Activated naive CD8-positive, alpha-beta T cell treated with anti-CD3 and anti-CD28 coated beads, Interleukin-2, amount 10 ng/mL, durations not matched to agents 7 days and 5 days (primary cell): ENCODE measurements at places on chromosomes 5 and 9.

- DNase-seq, result no peak
These were observed 125.2 kb upstream of the CDH18 start for GRCh38 chr5:20113031-20113715.

DNA sequence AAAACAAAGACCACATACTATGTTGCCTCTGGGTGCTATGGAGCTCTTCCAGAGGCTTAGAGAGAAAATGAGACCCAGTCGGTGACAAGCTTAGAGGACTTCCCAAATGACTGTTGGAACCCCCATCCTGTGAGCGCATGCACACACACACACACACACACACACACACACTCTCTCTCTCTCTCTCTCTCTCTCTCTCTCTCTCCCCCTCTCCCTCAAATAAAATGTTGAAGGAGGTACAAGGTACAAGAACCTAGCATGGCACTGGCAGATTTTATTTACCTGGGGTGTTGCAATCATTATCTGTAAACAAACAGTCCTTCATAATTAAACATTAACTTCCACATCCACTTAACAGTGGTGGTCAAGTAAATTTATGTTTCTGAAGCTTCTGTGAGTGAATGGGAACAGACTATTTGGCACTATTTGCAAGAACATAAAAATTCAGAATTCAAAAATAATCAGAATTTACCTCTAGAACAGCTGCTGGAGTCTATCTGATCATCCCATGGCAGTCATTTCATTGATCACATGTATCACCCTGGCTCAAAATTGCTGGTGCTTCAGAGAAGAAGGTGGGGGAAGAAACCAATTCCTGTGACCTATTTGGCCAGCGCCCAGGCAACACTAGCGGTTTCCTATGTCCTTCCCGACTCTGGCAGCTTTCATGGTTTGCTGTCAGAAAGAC is 24.9 kb downstream of the TRPM3 start:
- DNase-seq, result no peak

GRCh38 chr9:6214434-6214833 is 1.2 kb upstream of the IL33 start:
- no peak for DNase-seq

- no peak for DNase-seq
These were observed 108.2 kb upstream of the SPATA31D4 start for GRCh38 chr9:81819859-81820546.

GRCh38 chr9:108271646-108272348 is 584.0 kb downstream of the ACTL7B start:
- no peak for DNase-seq

DNA sequence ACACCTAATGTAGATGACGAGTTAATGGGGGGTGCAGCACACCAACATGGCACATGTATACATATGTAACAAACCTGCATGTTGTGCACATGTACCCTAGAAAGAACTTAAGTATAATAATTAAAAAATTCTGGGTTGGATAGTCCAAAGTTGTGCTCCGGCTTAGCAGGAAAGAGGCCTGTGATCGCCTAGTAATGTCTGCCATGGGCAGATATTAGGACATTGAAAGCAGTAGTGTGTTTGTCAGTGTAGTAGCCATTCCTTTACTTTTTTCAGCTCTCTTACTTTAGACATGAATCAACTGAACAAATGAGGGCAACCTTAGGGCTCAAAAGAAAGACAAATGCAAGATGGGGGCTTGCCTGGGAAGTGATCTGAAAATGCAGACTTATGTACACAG is 58.9 kb downstream of the PPARGC1B start:
- no peak for DNase-seq

DNA sequence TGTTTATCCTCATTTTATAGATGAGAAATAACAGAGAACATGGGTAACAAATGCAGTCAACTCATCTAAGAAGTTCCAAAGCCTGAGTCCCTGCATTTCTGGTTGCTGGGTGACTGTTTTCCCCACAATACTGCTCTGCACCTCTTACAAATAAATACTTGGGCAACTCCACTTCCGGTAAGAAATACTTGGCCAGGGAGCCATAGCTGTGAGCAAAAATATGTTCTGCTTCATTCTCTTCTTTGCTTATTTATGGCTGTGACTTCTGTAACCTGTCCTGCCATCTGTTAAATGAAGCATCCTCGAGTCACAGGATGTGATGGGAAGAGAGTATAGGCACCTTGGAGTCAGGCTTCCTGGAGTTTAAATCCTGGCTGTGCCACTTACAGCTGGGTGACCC is 49.9 kb downstream of the GDNF start:
- no peak for DNase-seq

GRCh38 chr9:128080206-128080605 is 12.2 kb downstream of the SLC25A25 start:
- no peak for DNase-seq

- DNase-seq, result no peak
These were observed 169.8 kb upstream of the STK32A start for GRCh38 chr5:147065071-147065470.

- no peak for DNase-seq
These were observed 29.3 kb upstream of the PDE8B start for GRCh38 chr5:77181173-77181572.

GRCh38 chr5:59607138-59607765 is 286.3 kb downstream of the PDE4D start:
- DNase-seq, result no peak

- no peak for DNase-seq
These were observed 24.2 kb downstream of the NEK6 start for GRCh38 chr9:124281931-124282371.

GRCh38 chr5:31993165-31993961 is 180.8 kb downstream of the GOLPH3 start:
- no peak for DNase-seq

- no peak for DNase-seq
These were observed 1587.6 kb upstream of the C9orf72 start for GRCh38 chr9:29160763-29161353.

DNA sequence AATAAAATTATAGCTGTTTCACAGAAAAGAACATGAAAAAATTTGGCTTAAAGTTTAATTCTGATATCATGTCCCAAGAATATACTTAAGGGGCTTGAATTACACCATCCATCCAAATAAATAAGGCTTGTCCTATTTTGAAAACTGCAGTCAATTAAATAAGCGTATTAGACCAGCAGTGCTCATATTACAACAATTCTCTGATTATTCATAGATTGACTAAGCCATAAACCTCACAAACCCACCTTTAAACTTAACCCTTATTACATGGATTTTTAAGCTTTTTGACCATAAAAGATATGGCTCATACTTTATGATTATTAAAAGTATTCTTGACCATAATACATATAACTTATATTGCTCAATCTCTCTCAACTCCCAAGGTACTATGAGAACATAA is 127.9 kb downstream of the ELAVL2 start:
- DNase-seq, result no peak

DNA sequence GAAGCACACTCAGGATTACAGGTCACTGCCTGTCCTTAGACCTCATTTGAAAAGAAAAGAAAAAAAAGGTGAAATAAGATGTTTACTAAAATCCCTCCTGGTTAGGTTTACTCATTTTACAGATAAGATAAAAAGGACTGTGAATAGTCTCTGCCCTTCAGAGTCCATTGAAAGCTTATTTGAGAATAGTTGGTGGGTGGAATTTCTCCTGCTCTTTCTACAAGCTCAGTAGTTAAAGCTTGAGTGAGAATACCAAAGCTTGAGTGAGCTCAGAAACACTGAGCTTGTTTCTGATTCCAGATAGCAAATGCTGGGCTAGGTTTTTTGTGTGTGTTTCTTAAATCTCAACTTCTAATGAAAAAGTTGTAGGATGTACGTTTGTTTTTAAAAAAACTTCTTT is 106.7 kb downstream of the SLF1 start:
- no peak for DNase-seq

DNA sequence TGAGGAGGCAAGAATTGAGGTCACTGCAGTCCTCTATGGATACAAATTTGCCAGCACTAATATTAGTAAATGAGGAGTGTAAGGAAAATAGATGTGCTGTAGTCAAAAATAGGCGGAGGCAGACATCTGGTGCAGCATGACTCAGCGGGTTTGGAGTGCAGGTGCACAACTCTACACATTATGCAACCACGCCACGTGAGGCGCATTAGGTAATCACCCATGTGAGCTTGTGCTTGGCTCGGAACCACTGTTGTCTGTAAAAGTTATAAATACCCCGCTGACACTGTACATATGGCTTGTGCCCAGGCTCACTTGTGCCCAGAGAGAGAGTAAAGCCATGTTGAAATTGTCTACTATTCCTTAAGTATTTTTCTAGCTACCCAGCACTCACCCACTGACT is 623.5 kb upstream of the NUDT12 start:
- DNase-seq, result no peak

DNA sequence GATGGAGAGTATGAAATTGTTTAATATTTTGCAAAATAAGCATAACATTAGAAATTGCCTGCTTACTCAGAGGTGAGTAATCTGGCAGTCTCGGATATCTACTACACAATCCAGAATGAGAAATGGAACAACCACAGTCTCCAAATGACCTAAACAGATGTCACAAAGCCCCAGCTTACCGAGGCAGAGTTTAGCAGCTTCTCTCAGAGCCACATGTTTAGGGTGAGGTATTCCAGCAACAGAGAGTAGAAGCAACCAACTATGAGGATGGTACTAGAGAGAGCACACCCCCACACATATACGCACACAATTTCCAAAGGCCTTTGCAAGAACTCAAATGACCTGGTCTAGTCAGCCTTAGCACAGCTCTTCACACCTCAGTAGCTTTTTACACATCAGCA is 122.7 kb upstream of the LPAR1 start:
- no peak for DNase-seq

GRCh38 chr5:179969110-179969509 is 61.4 kb upstream of the TBC1D9B start:
- no peak for DNase-seq

- DNase-seq, result no peak
These were observed 2295.1 kb upstream of the WWC1 start for GRCh38 chr5:165996201-165996875.

DNA sequence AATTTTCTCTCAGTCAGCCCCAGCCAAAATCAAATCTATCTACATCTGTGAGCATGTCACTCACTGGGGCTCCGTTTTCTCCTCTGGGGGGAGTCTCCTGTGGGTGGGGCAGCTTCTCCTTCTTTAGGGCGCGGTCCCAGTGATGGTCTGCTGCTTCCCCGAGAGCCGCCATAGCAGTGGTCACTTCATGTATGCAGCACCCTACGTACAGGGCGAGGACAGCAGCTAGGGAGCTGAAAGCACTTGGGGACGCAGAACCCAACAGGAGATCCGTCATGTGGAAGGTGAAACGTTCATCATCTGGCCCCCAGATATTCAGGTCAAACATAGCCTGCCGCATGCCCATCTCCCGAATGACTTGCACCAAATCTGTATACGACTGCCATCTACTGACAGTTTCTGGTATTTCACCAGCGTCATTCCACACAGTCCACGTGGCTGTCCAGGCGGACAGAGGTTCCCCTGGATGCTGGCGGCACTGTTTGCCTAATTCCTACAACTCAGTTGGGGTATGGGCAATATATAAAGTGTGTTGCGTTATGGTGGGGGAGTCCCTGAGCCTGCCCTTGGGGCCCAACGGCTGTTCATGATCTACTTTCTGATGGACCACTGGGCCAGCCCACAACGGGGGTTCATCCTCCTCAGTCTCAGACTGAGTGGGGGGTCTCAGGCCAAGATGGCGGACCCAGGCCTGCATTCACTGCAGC is 795.0 kb downstream of the EFNA5 start:
- no peak for DNase-seq

DNA sequence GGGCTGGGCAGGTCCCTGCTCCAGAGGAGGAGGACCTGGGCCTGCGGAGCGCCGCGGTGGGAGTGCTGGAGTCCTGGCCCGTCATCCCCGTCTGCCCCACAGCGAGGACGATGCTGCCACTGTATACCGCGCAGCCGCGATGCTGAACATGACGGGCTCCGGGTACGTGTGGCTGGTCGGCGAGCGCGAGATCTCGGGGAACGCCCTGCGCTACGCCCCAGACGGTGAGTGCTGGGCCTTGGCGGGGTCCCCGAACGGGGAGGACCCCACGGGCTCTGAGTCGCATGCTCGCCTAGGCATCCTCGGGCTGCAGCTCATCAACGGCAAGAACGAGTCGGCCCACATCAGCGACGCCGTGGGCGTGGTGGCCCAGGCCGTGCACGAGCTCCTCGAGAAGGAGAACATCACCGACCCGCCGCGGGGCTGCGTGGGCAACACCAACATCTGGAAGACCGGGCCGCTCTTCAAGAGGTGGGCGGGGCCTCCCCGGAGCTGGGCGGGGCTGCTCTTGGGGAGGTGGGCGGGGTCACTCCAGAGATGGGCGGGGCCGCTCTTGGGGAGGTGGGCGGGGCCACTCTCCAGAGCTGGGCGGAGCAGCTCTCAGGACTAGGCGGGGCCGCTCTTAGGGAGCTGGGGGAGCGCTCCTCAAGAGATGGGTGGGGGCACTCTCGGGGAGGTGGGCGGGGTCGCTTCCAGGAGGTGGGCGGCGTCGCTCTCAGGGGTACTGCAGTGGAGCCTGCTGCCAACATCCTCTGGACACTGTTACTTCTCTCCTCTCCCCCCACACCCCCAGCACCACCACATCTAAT is 13.1 kb downstream of the LRRC26 start:
- peak; percentile 69 for DNase-seq

DNA sequence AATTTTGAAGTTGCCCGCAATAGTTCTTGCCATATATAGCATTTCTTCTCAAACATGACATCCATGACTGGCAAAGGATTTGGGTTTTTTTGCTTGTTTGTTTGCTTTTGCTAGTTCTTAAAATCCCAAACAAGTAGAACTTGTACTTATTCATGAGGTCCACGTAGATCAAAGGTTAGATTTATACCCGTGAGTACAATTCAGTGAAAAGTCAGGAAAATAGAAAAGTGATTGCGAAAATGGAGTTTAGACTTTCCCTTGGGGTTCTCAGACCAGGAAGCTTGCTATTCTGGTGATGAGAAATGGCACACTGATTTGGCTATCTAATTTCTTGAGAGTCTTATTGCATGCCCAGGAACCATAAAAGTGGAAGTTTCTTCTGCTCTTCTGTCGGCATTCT is 304.7 kb downstream of the CTNND2 start:
- DNase-seq, result no peak

DNA sequence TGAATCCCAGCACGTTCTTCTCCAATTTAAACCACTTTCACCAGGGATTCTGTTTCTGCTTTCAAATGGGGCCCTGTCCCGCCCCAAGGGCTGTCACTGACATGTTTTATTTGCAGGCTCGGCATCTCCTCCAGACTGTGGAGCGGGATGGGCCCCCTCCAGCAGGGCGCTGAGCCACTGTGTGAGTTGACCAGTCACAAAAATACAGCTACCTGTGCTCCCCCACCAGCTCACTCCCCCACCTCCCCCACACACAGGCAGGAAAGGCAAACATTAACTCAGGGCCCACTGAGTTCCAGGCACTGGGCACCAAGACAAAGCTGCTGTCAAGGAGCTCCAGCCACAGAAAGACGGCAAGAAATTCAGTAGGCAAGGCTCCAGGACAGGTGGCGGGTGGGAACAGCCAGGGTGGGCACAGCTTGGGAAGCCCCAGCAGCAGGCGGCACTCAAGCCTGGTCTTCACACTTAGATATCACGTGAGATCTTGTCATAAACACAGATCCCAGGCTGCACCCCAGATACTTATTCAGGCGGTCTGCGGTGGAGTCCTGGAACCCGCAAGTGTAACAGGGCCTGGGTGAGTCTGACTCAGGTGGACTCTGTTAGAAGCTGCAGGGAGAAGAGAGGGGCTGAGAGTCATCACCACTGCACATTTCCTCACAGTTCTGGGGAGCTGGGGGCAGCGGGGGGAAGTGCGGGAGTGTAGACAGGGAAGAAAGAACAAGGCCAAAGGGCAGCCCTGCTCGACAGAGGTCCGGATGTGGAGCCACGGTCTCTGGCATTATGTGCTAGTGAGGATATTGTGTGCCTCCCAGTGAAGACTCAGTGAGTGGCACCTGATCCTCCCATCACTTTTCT is 44.7 kb downstream of the OR2V1 start:
- no peak for DNase-seq
